ENCODE measurements at places on chromosomes 4 and X.

- DNase-seq: no peak
These were observed 194.6 kb upstream of the RBPJ start for GRCh38 chr4:26126143-26126718.

DNA sequence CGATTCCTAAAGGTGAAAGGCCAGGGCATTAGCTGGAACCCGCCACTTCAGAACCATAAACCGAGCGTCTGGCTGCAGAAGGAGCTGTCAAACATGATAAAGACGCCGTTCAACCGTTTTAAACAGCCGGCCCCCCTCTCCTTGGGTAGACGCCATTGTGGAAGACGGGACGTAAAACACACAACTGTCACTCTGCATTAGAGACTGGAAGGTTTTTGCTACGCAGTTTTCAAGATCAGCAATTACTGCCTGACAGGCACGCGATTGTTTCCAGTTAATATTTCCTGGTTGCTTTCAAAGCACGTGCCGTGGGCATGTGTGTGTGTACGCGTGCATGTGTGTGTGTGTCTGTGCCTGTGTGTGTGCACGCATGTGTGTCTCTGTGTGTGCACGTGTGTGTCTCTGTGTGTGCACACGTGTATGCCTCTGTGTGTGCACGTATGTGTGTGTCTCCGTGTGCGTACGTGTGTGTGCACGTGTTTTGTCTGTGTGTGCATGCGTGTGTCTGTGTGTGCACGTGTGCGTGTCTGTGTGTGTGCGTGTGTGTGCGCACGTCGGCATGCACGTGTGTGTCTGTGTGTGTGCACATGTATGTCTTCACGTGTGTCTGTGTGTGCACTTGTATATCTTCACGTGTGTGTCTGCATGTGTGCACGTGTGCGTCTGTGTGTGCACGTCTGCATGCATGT lies 48.8 kb downstream of the SHOX start:
- DNase-seq: no peak

GRCh38 chrX:136130931-136131833 lies 16.2 kb upstream of the FHL1 start:
- no peak for DNase-seq

DNA sequence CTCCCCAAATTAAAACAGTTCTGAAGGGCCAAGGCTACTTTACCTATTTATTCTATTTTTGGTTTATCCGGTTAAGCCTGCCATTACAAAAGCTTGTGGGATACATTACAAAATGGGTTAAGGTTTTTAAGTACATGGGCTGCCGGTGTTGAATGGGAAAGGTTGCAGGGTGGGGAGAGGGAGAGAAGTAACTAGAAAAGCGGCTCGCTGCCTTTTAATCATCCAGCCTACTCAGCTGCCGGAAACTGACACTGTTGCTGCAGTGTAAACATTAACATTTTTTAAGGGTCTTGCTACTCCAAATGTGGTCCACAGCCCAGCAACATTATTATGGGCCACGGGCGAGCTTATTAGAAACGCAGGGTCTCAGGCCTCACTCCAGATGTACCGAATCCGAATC lies 1.5 kb upstream of the IL1RAPL1 start:
- DNase-seq: no peak

DNA sequence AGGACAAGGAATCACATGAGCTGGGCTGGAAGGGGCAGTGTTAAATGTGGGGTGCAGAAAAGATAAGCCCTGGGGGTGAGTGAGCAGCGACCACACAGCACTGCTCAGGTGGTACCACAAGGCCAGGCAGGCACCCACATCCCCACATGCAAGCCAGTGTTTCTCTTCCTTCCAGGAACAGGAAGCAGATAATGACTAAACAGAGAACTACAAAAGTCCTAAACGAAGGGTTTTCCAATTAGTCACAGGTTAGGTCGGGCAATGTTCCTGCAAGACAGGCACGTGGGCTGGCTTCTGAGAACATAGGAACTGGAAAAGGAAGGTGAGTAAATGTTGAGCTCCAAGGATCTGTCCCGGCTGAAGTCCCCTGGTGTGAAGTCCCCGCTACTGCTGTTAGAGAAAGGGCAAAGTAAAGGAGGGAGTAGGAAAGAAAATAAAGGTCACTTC lies 19.5 kb downstream of the RELL1 start:
- DNase-seq: no peak

DNA sequence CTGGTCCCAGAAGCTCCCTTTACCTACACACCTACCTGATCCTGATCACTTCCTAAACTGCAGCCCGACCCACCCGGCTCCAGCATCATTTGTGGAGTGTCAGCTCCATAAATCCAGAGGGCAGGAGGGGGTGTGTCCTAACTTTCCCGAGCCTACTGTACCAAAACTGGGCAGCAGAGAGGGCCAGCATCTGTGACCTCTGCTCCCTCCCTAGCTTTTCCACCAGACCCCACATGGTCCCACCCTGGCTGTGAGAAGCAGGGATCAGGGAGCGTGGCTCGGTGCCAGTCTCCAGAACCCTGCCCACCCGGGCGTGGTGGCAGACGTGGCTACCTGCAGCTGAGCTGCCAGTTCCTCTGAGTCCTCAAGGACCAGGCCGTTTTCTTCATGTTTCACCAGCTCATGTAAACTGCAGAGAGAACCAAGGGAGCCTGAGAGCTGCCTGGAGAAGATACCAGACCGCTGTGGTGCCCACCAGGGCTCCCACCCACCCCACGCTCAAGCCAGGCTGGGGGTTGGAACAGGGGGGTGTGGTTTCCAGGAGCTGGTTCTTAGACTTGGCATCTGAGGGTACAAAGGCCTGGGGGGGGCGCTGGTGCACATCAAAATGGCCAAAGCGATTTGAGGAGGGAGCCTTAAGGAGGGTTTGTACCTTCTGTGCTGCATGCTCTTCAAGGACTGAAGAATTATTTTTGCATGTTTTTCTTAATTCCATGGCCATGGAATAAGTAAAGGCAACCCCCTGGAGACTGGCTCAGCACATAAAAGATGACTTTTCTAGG lies 76.7 kb upstream of the DRD5 start:
- DNase-seq: no peak

DNA sequence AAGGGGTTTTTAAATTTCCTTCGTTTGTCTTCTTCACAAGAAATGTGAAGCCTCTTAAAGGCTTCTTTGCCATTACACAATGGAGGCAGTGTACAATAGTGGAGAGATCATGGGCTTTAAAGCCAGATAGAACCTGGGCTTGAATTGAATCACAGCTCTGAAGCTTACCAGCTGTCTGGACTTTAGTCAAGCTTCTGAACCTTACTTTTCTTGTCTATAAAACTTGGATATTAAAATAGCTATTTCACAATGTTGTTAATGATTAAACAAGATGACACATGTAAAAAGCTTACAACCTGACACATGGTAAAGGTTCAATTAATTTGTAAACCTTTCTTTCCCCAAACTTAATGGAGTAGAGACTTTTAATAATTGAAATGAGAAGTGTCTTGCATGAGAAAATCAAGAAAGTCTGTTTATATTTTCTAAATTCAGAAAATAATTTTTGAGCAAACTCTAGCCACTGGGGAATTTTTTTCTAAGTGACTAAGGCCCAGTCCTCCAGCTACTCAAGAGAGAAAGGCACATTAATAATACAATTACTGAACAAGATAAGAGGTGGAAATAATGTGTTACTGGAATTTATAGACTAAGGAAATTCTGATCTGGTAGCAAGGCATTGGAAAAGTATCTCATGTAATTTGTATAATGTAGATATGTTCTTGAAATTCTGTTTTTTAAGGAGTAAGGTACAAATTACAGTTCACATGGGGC lies 21.7 kb upstream of the TBC1D8B start:
- DNase-seq: no peak

DNA sequence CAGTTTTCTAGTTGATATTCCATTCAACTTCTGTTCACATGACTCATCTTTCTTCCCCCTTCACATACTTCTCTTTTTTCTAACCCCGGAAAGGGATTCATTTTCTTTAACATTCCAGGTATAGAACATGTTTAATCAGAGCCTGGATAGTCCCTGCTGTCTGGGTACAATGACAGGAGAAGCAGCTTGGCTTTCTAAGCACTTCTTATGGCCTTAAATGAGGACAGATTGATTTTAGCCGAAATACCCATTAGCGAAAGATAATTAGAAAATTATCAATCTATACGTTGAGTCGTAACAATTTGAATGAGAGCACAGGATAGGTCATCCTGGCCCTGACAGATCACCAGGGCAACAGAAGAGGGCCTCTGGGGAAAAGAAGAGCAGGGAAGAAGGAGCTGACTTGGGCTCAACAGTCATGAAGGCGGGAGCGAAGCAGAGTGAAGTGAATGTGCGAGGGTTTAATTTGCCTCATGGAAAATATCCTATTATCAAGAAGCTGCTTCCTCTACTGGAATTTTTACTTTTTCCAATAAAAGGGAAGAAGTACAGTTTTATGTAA lies 62.2 kb downstream of the PPP1R2C start:
- DNase-seq: no peak
